Stimulated activated CD4-positive, alpha-beta T cell treated with anti-CD3 and anti-CD28 coated beads, Interleukin-12 subunit alpha, Interleukin-12 subunit beta, amount 100 ng/mL, for 24 hours (primary cell): ENCODE measurements at places on chromosomes 13 and 19.

- DNase-seq, result no peak
Observed at GRCh38 chr13:108220041-108220440, 1.8 kb downstream of the ABHD13 start.

GRCh38 chr19:3250675-3251074, 26.2 kb downstream of the CELF5 start:
- peak; percentile 34 for DNase-seq

GRCh38 chr19:33497778-33498175, 23.8 kb downstream of the PEPD start:
- no peak for DNase-seq

- no peak for DNase-seq
Observed at GRCh38 chr13:113220141-113220598, 10.8 kb downstream of the CUL4A start.

DNA sequence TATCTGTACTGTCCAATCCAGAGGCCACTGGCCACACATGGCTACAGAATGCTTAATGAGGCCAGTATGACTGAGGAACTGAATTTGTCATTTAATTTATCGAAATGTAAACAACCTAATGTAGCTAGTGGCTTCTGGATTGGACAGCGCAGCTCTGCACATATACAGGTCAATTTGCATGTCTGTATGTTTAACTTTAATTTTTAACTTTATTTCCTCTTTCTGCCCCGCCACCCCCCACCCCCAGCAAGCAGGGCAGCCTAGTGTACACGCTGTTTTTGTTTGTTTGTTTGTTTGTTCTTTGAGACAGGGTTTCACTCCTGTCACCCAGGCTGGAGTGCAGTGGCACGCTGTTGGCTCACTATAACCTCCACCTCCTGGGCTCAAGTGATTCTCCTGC, 15.5 kb downstream of the ZSWIM9 start:
- no peak for DNase-seq

DNA sequence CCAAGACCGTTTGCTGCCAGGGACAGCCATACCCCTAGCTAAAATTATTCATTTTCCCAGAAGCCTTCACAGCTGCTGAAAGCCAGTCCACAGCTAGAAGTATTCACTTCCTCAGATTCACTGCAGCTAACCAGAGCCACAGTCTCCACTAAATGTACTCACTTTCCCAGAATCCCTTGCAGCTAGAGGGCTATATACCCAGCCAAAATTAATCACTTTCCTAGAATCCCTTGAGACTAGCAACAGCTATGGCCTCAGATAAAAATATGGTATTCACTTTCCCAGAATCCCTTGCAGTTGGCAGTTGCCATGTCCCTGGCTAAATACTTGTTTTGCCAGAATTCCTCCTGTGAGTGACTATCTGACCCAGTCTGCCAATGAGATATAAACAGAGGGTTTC, 13.8 kb upstream of the MEIS3 start:
- no peak for DNase-seq

- DNase-seq, result no peak
Observed at GRCh38 chr19:5447700-5448311, 7.4 kb upstream of the ZNRF4 start.

DNA sequence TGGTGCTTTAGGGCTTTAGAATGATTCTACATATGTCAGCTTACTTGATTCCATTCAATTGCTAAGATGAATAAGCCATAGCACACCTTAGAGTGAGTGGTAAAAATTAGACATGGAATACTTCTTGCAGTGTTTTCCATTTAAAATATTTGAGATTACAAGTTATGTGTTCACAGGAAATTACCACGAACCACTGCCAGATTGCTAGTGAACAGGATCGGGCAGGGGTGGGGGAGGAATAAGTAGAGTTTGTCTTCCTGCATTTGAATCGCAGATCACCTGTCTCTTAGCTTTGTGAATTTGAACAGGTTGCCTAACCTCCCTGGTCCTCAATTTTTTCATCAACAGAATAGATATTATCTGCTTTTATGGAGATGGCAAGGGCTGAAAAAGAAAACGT, 124.6 kb downstream of the GGACT start:
- no peak for DNase-seq
